ENCODE measurements at places on chromosomes 4 and X. TPM values are rescaled to one million over a fixed set of nuclear protein-coding genes. Genes with fewer than 3 reads are reported as not detected.

The MAGEC2 gene
- not detected for total RNA-seq

The SLC6A14 gene
- not detected for total RNA-seq

The KLF8 gene
- total RNA-seq = 4.0 TPM

The SPATA18 gene
- total RNA-seq = 7.7 TPM

The RPA4 gene
- total RNA-seq = 0.67 TPM

The EFHC2 gene
- 0.77 TPM for total RNA-seq

The STAP1 gene
- total RNA-seq = not detected

The BMP3 gene
- total RNA-seq = not detected

The SLC9B1 gene
- 0.67 TPM for total RNA-seq

The RAB9B gene
- total RNA-seq = 1.0 TPM

The CT83 gene
- total RNA-seq = not detected

The TLR10 gene
- under 0.01 TPM for total RNA-seq

The SEC24B gene
- 22.9 TPM for total RNA-seq

The GC gene
- not detected for total RNA-seq
